ENCODE measurements at places on chromosomes 2 and 18. TPM values are rescaled to one million over a fixed set of nuclear protein-coding genes. Genes with fewer than 3 reads are reported as not detected.

HS1BP3 gene
- total RNA-seq, result 19.2 TPM

AOX1 gene
- total RNA-seq, result 36.7 TPM

TUBA4B gene
- not detected for total RNA-seq

FAHD2B gene
- total RNA-seq, result 5.9 TPM

DNAH6 gene
- under 0.01 TPM for total RNA-seq

RBBP8 gene
- total RNA-seq, result 21.7 TPM

DARS1 gene
- 62.5 TPM for total RNA-seq

PNKD gene
- total RNA-seq, result 64.2 TPM

DPP10 gene
- not detected for total RNA-seq

GPR17 gene
- total RNA-seq, result not detected

GDF7 gene
- not detected for total RNA-seq

DTNA gene
- total RNA-seq, result 8.3 TPM

RNF152 gene
- total RNA-seq, result 1.9 TPM

TEKT4 gene
- total RNA-seq, result not detected

NRP2 gene
- 22.7 TPM for total RNA-seq

COL3A1 gene
- 652 TPM for total RNA-seq

REG3G gene
- total RNA-seq, result not detected

FHOD3 gene
- 2.9 TPM for total RNA-seq

ELAC1 gene
- total RNA-seq, result 7.4 TPM

ANO7 gene
- total RNA-seq, result 0.30 TPM

LYG2 gene
- total RNA-seq, result not detected

OTOS gene
- total RNA-seq, result not detected

PRSS56 gene
- total RNA-seq, result not detected

SALL3 gene
- total RNA-seq, result not detected

AFF3 gene
- 11.3 TPM for total RNA-seq

LYG1 gene
- total RNA-seq, result 0.45 TPM

CCDC74A gene
- total RNA-seq, result 15.5 TPM

ICOS gene
- not detected for total RNA-seq

UGT1A4 gene
- not detected for total RNA-seq

TM4SF20 gene
- total RNA-seq, result not detected

ACVR1C gene
- not detected for total RNA-seq

BUB1 gene
- 59.0 TPM for total RNA-seq

KCNS3 gene
- total RNA-seq, result 2.7 TPM

IL36RN gene
- not detected for total RNA-seq

GPR45 gene
- not detected for total RNA-seq

KCNK3 gene
- total RNA-seq, result not detected

TMEM169 gene
- total RNA-seq, result 0.45 TPM

IMPA2 gene
- 14.1 TPM for total RNA-seq

SERPINB8 gene
- total RNA-seq, result 7.4 TPM

COA5 gene
- 28.7 TPM for total RNA-seq

CLEC4F gene
- not detected for total RNA-seq

GPR39 gene
- 3.7 TPM for total RNA-seq

C2orf69 gene
- 9.8 TPM for total RNA-seq

NMUR1 gene
- not detected for total RNA-seq

NT5C1B gene
- total RNA-seq, result not detected

REEP1 gene
- 0.67 TPM for total RNA-seq

MAP3K19 gene
- total RNA-seq, result not detected

CCDC85A gene
- 0.15 TPM for total RNA-seq

MBP gene
- total RNA-seq, result 3.2 TPM

TUBA3E gene
- total RNA-seq, result not detected

CPLX4 gene
- total RNA-seq, result not detected

PSME4 gene
- total RNA-seq, result 18.0 TPM

PNPT1 gene
- 16.6 TPM for total RNA-seq

SCN3A gene
- 0.17 TPM for total RNA-seq

ZBTB7C gene
- not detected for total RNA-seq

SH3RF3 gene
- total RNA-seq, result 9.8 TPM
